ENCODE measurements at places on chromosomes 1 and 21.

- DNase-seq, result no peak
Measured at GRCh38 chr1:77631302-77631701, 51.2 kb downstream of the ZZZ3 start.

DNA sequence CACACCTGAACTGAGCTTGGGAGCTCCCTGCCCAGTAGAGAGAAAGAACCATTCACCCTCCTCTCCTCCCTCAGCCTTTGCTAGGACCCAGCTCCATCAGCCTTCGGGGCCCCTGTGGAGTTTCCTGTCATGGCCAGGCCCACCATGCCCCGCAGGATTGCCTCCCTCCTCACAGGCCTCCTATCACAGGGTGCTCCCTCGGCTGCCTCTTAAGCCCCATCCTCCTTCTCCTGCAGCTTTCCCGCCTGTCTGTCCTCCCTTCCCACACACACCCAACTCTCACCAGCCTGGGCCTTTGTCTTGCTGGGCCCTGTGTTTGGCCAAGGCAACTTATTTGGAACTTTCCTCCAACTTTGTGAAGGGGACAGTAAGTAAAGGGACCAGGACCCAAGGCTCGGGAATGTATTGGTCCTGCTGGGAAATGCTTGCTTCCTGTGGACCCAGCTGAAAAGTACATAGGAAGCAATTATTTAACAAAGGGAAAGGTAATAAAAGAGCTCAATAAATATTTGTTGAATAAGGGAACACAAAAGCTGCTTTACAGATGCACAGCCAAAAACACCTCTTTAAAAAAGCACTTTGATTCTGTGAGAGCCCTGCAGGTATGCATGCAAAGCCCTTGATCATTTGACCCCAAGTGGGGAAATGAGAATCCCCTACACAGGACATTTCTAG lies 31.6 kb upstream of the TENT5C start:
- DNase-seq, result no peak

- no peak for DNase-seq
Measured at GRCh38 chr21:28714777-28715464, 277.8 kb downstream of the LTN1 start.

DNA sequence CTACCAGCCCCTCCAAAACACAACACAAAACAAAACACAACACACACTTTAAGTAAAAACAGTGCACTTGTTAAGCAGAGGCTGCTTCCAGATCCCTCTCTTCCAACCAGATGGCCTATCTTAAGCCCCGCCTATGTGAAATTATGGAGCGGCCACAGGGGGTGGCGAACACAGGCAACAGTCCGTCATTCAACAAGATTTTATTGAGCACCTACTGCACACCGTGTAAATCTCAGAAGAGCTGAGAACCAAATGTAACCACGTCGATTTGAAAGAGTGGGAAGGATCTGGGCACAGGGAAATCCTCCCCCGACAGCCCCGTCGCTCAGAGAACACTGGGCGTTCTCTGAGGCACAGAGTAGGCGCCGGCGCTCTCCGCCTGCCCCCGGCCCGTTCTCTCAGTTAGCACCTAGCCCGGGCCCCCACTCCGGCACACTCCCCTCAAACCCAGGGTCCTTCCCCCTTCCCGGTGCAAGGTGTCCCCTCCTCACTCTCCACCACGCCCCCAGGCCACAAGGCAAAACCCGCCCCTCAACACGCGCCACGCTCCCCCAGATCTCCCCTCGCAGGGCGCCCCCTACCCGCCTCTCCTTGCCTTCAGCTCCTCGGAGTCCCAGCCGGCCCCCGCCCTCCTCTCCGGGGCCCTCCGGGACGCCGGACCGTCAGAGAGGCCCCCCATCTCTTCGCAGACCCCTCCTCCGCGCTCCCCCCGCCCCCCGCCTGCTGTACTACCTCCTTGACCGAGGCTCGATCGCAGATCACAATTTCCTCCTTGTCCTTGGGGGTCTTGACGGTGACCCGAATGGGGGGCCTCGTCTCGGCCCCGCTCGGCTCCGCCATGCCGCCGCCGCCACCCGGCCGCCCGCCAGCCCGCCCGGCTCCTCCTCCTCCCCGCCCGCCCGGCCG lies 483 bp downstream of the UBQLN4 start:
- DNase-seq, result peak; percentile 43

DNA sequence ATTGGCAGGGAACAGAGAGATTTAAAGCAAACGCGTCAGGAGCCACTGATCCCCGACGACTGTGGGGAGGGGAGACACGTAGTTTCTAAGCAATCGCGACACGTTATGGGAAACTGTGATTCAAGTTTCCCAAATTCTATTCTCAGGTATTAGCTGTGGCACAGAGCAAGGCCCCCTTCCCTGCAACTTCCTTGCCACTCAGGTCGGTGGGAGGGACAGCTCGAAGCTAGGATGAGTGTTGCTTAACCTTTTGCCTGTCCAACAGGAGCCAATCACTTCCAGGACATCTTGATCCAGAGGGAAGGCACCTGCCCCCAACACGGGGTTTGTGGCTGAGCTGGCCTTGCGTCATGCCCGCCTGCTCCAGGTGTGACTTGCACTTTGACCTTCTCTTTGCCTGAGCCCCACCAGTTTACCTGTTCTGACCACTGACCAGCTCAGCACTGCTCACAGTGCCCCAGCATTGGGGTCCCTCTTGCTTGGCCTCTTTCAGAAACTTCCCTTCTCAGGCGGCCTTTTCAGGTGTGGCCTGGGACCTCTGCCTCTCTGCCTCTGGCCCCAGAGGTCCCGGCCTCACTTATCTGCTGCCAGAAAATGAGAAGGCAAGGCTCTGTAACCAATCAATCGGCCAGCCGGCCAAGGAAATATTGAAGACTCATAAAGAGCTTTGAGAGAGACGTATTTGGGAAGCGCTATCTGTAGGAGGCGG lies 24.6 kb downstream of the TEX35 start:
- no peak for DNase-seq

DNA sequence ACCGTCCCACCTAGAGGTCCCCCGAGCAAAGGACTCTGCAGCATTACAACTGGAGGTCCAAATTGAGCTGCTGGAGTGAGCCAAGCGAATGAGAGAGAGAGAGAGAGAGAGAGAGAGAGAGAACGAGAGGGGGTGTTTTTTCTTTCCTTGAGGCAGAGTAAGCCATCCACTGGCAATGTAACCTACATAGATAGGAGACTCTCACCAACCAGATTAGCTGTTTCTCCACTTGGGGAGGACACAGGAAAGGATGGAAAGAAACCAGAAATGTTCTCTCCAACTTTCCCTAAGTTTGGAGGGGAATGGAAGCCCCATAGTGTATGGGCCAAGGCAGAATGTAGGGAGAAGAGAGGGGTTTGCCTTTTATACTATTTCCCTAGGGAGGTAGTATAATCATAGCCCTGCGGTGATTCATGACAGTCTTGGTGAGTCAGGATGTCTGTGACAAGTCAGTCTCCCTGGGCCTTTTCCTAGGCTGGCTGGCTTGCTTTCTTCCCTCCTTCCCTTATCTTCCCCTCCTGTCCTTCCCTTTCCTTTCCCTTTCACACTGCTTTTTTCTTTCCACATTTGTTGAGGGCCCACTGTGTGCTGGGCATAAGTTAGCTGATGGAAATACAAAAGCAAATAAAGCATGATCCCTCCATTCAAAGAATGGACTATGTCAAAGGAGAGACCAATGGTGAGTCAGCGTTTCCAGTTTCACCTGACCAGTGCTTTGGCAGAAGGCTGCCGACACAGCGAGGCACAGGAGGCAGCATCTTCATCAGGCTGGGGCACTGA lies 7.1 kb downstream of the FNDC7 start:
- DNase-seq, result no peak

GRCh38 chr1:87794788-87795614 lies 466.3 kb downstream of the LMO4 start:
- DNase-seq, result no peak

DNA sequence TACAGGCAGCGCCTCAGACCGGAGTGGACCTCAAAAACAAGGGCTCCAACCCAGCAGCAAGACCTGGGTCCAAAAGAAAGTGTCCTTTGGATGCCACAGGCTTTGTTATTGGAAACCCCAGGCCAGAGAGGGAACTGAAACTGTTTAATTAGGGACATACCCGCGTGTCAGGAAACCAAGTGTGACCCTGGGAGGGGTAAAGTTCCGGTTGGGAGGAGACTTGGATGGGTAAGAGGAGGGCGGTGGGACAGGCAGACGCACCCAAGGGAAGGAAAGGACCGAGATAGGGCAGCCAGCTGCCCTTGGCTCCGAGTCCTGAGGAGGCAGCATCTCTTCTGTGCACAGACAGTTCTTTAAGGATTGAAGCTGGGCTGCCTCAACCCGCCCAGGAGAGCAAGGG lies 71.4 kb downstream of the CDC7 start:
- no peak for DNase-seq

GRCh38 chr1:153532769-153533599 lies 2.8 kb downstream of the S100A6 start:
- peak; percentile 60 for DNase-seq

GRCh38 chr1:3375245-3375644 lies 79.2 kb upstream of the ARHGEF16 start:
- no peak for DNase-seq

DNA sequence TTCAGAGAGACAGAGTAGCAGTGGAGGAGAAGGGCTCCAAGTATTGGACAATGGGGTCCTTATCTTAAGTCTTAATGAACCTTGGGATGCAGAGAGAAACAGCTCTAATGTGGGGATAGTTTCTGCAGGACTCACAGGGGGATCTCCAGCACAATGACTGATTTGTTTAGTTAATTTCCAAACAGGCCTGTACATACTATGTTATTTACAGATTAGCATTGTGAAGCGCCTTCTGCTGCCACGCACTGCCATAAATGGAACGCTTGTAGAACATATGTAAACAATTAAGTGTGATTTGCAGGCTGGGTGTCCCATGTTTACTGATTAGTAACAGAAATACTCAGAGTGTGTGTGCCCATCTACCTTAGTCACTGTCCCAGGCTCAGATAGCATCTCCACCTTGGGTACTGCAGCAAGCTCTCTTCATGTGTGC lies 56.1 kb downstream of the NTPCR start:
- DNase-seq, result no peak

GRCh38 chr1:233393084-233393840 lies 65.7 kb downstream of the MAP3K21 start:
- DNase-seq, result no peak

DNA sequence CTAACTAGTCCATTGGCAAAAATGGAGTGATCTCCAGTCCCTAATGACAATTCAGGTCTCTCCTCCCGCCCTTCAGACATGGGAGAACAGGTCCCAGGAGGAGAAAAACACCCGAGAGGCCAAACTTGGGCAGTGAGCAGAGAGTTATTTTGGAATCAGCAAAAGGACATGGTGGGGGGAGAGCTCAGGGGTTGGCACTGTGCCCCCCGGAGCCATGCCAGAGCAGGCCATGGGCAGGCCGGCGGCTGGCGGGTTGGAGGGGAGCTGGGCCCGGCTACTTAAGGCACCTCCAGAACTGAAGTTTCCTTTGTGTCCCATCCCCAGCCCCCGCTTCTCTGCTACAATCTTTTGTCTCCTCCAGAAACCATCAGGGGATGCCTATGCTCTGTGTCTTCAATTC lies 7.1 kb downstream of the LGR6 start:
- DNase-seq, result no peak

- DNase-seq, result no peak
Measured at GRCh38 chr1:220791285-220791684, 4.6 kb downstream of the MTARC1 start.

- DNase-seq, result no peak
Measured at GRCh38 chr21:41183575-41183974, 15.6 kb downstream of the BACE2 start.

DNA sequence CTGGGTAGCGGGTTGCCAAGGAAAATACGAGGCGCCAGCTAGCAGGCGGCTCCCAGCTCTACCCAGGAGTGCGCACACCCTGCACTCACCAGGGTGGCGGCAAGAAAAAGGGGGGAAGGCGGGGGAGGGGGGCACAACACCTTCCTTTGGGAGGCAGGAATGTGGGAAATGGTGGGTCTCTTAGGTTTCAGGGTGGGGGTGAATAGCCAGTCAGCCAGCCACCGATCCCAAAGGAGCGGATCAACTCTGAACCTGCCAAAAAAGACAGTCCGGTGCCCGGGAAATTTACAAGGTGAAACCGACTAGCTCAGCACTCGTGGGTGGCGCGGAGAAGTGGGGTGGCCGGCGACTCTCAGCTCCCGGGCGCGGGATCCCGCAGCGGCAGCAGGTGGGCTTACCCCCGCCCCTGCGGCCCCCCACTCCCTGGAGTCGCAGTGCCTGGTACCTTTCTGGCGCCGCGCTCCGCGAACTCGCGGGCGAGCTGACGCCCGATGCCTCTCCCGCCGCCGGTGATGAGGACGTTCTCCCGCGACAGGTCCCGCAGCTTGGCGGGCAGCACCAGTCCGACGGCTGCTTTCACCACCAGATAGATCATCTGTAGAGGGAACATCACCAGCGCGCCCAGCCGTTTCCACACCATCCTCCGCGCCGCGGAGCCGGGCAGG lies 1.2 kb downstream of the DHRS3 start:
- no peak for DNase-seq

DNA sequence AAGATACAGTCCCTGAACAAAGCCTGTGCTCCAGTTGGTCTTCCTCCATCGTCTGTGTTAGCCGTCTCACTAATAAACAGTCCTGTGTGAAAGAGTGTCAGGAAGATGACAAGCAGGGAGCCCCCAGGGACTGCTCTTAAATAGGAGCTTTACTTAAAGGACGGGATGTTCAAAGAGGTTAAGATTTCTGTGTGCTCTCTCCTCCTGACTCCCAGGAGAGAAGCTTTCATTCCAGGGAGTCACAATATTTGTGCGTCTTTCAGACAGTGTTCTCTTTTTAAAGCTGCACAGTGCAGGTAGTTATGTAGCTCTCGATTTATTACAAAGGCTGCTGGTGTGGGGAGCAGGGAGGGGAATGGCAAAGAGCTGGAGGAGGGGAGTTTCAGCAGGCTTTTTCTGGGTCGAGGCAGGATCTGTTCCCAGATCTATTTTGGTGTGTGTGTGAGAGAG lies 43.5 kb downstream of the STYXL2 start:
- no peak for DNase-seq

DNA sequence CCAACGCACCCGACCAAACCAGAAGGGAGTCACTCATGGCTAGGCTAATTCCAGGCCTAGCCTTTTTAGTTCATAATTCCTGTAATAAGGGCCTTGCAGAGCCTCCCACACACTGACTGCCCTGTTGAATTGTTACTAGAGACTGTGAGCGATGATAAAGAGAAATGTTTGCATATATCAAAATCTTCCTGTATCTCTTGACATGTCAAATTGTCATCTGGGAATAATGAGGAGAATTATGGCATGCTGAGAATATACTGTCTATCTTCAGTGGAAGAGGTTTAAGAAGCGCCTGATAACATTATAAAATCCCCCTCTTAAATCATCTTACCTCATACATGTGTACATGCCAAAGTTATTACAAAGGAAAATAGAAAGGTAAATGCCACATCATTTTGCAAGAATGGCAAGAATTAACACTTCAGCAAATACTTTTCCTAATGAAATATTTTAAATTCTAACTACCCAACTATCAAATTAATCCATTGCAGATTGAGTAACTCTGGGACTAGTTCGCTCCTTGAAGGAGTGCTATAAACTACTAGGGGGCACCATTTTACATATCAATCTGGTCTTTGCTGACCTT lies 144.1 kb downstream of the CENPF start:
- no peak for DNase-seq
